Natural killer cell (primary cell): ENCODE measurements at places on chromosomes 12 and 14.

DNA sequence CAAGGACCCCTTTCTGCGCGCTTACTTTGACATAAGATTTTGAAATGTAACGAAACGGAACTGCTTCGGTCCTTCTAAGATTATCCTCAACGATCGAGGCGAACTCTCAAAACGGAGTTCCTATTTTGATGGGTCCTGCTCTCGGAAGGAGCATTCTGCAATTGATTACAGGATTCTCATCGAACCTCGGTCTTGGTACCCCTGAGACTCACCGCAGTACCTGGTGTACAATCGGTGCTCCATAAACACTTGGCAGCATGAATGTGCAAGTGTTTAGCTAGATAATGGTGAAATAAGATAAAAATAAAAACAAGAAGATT is 530 bp upstream of the NEMF start:
- DNase-seq = no peak

GRCh38 chr12:67068761-67069450 is 200.3 kb upstream of the CAND1 start:
- DNase-seq = peak; percentile 67

DNA sequence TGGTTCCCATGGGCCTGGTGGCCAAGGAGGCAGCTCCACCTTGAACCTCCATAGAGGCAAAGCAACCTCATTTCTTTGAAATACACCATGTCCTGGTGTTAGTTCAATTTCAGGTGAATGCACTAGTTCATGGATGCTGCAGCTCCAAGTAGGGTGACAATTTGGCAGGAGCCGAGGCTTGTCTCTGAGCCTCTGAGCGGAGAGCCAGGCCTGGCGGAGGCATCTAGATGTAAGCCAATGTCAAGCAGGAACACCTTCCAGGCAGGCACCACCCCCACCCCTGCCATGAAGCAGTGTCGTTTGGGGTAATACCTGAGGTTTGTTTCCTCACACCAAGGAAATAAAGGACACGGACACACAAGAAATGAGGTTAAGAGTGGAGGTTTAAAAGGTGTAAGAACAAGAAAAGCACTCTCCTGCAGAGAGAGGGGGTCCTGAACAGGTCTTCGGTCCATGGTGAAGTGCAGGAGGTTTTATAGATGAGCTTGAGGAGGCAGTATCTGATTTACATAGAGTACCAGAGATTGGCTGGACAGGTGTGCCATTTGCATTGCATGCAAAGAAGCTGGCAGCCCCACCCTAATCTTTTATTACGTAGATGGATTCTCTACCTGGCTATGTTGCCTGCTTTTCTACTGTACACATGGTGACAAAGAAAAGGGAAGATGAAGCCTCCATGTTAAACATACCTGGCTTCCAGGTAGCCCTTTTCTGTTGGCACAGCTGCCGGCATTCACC is 60.3 kb downstream of the RIN3 start:
- no peak for DNase-seq

- DNase-seq = no peak
Observed at GRCh38 chr14:47511829-47512228, 163.6 kb downstream of the MDGA2 start.

DNA sequence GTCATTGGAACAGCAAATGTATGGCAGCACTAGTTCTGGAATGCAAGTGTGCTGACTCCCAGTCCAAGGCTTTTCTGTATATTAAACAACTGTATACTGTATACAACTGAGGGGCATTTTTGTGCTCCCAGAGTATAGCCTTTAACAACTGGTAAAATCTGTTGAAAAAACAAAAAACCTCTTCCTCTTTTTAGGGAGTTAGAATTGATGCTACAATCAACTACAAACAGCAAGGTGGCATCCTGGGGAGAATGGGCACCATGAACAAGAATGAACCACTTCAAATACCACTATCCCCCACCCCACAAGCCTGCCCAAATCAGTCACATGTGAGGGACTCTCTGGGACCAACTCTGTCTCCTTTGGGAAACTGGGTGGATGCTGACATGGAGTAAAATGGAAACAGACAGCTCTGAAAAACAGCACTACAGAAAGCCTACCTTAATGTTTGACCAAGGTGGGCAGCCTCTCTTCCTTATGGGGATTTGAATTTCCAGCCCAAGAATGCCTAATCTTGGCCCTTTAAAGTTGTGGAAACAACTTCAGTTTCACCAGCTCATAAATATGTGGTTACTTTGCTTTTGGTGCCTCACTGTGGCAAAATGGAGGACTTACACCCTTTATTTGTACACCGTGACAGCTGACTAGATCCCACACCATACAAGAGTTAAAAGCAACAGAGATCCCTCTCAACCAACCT is 7.5 kb downstream of the VTI1B start:
- no peak for DNase-seq
